ENCODE measurements at places on chromosomes 1 and 21.

- no peak for DNase-seq
Observed at GRCh38 chr1:235366286-235366685, 941 bp upstream of the TBCE start.

DNA sequence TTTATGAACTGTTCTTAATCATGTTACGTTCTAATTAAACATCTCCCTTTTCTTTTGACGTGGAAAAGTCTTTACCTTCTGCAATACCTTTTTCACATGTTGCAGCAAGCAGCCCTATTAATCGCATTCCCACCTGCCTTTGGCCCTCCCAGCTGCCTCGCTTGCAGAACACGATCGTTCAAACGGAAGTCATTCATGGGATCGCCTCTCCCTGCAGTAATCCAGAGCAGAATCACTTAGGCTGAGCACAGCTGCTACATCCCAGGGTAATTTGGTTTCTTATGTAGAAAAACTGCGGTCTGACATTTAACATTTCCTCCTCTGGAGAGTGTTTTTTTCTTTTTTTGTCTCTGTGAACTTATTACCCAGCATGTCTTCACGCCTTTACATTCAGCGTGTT lies 206.3 kb downstream of the KIF26B start:
- no peak for DNase-seq

DNA sequence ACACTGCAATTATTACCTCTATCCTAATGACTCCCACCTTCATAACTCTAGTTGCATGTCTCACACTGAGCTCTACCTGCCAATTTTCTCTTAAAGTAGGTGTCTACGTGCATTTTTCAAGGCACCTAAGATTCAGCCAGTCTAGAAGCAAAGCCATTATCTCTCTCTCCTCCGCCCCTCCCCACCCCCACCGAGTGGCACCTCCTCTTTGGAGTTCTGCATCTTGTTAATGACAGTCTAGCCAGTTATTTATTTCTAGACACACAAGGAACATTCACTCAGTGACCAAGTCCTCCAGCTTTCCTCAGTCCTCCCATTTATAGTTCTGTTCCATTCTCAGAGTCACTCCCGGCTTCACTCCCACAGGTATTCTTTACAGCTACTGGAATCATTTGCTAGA lies 47.6 kb downstream of the ASTN1 start:
- DNase-seq: no peak

DNA sequence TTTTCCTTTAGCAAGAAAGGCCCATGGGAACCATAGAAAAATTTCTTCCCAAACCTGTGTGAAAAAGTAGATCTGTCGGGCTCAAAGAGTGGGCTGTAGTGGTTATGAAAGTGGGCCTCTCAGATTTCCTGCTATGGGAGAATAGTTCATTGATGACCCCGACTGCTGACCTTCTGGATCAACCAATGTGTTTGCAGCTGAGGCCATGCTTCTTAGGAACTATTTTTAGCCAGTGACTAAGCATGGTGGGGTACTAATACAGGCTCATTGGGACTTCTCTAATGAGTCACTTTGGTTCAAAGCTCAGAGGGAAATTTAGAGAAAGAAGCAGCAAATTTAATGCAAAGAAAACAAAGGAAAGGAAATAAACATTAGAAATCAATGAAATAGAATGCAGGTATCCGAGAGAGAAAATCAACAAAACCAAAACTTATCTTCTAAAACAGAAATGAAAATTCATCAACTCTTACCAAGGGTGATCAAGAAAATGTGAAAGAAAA lies 12.6 kb upstream of the PSMA5 start:
- no peak for DNase-seq

DNA sequence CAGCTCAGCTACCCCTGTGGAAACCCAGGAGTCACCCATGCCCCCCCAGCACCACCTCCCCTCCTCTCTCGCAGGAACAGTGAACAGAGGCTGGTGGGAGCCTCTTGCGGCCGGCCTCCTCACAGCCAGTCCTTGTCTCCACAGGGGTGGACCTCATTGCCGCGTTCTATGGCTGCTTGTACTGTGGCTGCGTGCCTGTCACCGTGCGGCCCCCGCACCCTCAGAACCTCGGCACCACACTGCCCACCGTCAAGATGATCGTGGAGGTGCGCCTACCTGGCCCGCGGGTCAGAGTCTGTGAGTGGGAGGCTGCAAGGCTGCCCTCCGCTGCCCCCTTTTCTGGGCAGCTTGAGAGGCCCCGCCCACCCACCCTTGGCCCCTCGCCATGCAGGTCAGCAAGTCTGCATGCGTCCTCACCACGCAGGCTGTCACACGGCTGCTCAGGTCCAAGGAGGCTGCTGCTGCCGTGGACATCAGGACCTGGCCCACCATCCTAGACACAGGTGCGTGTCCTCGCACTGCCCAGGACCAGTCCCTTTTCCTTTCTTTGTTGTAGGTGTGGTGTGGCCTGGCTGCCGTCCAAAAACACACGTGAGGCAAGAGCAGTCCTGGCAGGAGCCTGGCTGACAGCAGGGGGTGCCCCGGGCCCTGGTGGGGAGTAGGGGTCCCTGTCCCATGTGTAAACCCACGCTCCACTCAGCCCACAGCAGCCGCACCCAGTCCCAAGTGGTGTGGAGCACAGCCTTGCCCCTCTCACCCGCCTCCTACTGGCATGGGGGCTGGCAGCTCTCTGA lies 50.3 kb downstream of the S100B start:
- no peak for DNase-seq

Data from activated T-helper 9 cell treated with anti-CD3 and anti-CD28 coated beads, Interleukin-2, amount 50 U/mL, for 16 hours (primary cell).